Kidney epithelial cell (primary cell): ENCODE measurements at places on chromosomes 3 and 15.

GRCh38 chr15:66210684-66211083 lies 42.9 kb downstream of the MEGF11 start:
- no peak for DNase-seq

GRCh38 chr15:95887666-95888390 lies 442.7 kb upstream of the NR2F2 start:
- no peak for DNase-seq

DNA sequence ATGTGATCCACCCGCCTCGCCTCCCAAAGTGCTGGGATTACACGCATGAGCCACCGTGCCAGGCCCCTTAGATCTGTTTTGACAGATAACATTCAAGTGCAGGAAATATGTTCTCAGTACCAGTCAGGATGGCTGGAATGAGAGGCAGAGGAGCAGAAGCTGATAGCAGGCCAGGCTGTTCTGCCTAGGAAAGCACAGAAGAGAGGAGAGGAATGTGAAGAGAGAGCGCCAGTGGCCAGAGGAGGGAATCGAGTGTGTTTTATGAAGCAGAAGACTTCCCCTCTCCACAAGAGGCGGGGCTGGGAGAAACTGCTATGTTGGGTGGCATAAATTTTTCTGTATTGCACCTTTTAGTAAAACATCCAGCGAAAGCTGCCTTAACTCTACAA lies 32.0 kb upstream of the RYK start:
- no peak for DNase-seq

DNA sequence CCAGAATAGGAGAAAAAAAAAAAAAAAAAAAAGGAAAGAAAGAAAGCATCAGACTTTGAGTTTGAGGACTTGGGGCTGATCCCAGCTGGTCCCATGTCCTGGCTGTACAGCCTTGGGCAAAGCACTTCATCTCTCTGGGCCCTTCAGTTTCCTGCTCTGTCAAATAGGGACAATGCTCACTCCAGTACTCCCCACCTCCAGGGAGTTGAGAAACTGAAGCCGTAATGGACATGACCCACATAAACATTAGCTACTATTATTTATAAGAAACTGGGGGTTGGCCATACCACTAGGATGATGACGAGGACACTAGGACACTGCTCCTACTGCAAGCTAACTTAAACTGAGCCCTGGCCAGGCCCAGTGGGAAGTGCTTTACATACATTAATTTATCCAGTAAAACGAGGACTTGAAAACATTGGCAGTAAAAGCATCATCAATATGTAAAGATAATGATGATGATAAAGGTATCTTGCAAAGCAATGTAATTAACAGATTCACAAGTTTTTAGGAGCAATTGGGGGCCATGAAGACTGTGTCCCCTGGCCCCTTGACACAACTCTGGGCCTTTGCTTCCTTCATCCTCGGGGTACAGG lies 22.9 kb upstream of the SMAD6 start:
- DNase-seq = no peak

- no peak for DNase-seq
Measured at GRCh38 chr3:50584391-50584790, 15.1 kb downstream of the HEMK1 start.

DNA sequence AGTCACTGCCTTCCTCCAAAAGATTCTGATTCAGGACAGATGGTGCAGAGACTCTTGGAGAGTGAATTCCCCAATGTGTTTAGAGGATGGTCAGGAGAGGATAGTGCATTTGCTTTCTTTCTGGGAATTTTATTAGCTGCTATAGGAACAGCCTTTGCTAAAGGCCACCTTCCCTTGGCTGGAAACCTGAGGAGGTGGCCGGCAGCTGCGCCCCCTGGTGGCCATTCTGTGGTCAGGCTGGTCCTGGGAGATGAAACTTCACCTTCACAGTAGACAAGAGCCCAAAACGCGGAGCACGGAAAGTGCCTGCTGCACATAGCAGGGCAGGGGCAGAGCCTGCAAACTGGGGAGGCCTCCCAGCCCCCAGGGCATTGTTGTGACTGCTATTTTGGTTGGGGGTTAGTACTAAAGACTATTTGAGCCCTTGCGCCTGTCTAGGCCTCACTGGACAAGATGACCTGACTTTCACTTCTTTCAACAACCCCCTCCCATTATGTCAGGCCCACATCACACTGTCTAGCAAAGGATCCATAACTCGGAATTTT lies 34.3 kb downstream of the SEC22C start:
- DNase-seq = no peak

- DNase-seq = no peak
Measured at GRCh38 chr3:30034246-30034991, 572.0 kb upstream of the TGFBR2 start.

GRCh38 chr15:51853998-51854397 lies 24.5 kb downstream of the TMOD3 start:
- DNase-seq = no peak

DNA sequence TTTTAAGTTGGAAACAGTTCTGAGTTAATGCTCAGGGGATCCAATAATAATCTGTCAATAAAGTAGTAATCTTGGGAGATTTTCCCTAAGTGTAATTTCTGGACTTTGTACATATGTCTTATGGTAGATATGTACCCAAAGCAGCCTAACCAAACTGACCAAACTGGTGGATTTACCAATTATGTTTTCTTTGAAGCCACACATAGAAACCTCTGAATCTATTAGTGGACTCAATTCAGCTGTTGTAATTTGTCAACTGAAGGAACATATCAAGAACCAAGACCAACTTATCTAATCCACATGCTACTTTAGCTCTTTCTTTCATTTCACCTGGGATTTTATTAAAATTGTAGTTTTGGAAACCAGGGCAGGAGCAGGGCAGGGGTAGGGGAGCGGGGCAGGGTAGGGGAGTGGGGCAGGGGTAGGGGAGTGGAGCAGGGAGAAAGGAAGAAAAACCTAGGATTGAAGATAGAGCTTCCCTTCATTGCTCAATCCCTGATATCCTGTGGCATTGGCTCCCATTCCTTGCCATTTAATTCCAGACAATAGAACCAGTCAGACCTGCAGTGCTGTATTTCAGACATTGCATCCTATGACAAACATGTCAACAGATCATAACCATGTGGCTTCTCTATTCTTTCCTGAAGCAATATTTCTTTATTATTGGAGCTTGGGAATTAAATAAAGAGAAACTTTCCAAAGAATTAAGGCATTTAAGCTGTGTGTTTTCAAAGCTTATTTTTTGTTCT lies 101.8 kb downstream of the NFKBIZ start:
- DNase-seq = no peak

DNA sequence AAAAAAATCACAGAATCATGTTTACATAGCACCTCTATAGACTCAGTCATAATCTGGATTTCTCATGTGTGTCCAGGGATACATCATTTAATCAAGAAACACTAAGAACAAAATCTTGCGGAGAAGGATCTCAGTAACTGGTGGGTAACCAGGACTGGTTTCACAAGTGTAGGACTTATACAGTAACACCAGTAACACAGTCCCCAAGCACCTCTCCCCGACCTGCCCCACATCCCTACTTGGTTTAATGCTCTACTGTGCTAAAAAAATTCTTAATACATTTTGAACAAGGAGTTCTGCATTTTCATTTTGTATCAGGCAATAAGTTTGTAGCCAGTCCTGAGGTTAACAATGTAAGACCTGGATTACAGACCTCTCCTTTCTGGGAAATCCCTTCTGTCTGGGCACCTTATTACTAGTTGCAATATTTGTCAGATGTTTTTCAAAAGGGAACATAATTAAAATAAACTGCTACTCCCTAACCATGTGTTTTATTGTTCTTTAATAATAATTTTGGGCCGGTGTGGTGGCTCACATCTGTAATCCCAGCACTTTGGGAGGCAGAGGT lies 57.6 kb upstream of the BBX start:
- DNase-seq = no peak

- no peak for DNase-seq
Measured at GRCh38 chr15:50344006-50344464, 11.0 kb downstream of the GABPB1 start.

- no peak for DNase-seq
Measured at GRCh38 chr15:45180648-45181436, 6.9 kb downstream of the SHF start.

- DNase-seq = no peak
Measured at GRCh38 chr3:150220799-150221198, 187.3 kb upstream of the TSC22D2 start.

- no peak for DNase-seq
Measured at GRCh38 chr3:40302784-40303183, 6.7 kb upstream of the EIF1B start.

DNA sequence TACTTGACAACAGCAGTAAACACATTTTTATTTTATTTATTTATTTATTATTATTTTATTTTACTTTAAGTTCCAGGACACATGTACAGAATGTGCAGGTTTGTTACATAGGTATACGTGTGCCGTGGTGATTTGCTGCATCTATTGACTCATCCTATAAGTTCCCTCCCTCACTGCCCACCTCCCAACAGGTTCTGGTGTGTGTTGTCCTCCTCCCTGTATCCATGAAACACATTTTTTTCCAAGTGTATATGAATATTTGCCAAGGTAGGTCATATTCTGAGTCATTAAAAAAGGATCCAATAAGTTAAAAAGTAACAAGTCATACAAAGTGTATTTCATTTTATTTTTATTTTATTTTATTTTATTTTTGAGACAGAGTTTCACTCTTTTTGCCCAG lies 567.3 kb upstream of the KCNMB2 start:
- DNase-seq = no peak

DNA sequence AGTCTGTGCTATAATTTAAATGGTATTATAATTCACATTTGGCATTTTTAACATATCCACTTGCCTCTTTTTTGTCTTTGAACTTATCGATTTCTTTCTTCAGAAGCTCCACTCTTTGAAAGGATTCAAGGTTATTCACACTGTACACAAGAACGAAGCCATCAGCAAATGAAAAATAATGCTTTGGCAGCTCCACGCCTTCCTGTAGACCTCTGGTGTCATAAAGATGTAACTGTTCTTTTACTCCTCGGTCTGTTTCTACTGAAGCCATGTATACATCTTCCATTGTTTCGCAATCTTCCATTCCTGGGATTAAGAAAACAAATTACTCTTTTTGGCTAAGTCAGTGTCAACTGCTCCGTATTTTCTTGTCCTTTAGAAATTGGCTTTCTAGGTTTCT lies 16.0 kb downstream of the NKIRAS1 start:
- no peak for DNase-seq

- no peak for DNase-seq
Measured at GRCh38 chr15:55588815-55589115, 620 bp upstream of the PYGO1 start.

GRCh38 chr15:48522123-48522522 lies 123.4 kb downstream of the FBN1 start:
- no peak for DNase-seq

GRCh38 chr3:156817646-156818272 lies 8.4 kb upstream of the LEKR1 start:
- DNase-seq = no peak

DNA sequence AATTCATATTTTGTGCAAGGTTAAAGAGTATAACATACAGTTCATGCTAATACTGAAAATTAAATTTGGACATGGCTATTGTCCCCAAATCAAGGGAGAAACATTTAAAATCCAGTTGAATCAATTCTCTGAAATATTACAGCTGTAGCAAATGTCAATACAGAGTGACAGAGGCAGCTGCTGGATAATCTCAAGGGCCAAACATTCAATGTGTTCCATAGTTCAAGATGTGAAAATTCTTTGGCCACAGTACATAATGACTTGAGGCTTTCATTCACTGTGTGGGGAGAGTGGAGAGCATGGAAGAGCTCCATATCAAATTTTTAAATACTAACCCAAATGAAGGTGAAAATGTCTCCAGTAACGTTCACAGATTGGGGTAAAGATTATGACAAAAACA lies 1192.8 kb upstream of the CADM2 start:
- DNase-seq = no peak

GRCh38 chr15:67831363-67831762 lies 6.1 kb downstream of the SKOR1 start:
- no peak for DNase-seq

GRCh38 chr3:21405671-21406667 lies 345.0 kb downstream of the ZNF385D start:
- no peak for DNase-seq

GRCh38 chr3:127386490-127386889 lies 98.6 kb upstream of the PRR20G start:
- no peak for DNase-seq

- DNase-seq = no peak
Measured at GRCh38 chr15:100112061-100112420, 229.7 kb downstream of the ADAMTS17 start.

GRCh38 chr15:85491691-85492090 lies 111.3 kb downstream of the AKAP13 start:
- DNase-seq = no peak

DNA sequence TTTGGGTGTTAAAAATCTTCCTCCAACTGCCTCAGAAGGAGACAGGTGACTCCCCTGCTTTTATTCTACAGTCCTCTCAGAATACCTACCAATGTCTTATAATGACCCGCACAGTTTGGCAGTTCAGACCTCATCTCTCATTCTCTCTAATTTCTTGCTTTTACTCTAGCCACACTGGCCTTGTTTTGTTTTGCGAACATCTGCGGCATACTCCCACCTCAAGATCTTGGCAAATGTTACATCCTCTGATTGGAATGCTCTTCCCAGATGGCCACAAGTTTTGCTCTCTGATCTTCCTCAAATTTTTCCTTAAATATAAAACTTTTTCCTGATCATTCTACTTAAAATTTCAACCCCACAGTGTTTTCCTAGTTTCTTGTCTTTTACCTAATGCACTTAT lies 94.1 kb downstream of the PLSCR2 start:
- no peak for DNase-seq

- no peak for DNase-seq
Measured at GRCh38 chr3:168093790-168094189, 1.9 kb downstream of the GOLIM4 start.

DNA sequence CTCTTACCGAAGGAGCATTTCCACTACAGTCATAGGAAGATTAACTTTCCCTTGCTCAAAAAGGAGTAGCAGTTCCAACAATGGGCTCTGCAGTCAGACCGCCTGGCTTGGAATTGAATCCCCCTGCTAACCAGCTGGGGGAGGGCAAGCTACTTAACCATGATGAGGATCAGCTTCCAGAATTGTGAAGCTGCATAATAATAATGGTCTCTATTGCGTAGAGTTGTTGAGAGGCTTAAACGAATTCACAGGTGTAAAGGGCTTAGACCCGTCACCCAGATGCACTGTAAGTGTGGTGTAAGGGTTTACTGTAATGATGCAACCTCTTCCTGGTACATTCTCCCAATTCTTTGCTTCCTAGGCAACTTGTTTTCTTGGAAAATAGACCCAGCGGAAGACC lies 185.2 kb upstream of the RGMA start:
- DNase-seq = no peak

DNA sequence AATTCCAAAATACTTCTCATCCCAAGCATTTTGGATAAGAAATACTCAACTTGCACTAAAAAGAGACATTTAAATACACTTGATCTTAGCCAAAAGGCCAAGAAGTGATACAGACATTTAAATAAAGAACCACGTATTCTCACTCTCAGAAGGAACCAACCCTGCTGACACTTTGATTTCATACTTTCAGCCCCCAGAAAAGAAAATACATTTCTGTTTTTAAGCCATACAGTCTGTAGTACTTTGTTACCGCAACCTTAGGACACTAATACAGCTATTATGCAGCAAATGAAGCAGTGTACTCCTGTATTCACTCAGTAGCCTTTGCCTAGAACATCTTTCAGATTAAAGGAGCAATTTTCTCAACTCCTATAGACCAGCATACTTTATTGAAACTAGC lies 86.7 kb downstream of the TBC1D5 start:
- DNase-seq = no peak

- no peak for DNase-seq
Measured at GRCh38 chr3:153628591-153628990, 466.6 kb downstream of the RAP2B start.

GRCh38 chr15:66865622-66866611 lies 163.9 kb downstream of the SMAD6 start:
- no peak for DNase-seq

GRCh38 chr3:72442759-72443158 lies 405.5 kb downstream of the SHQ1 start:
- no peak for DNase-seq
